ENCODE measurements at places on chromosomes 6 and 20.

DNA sequence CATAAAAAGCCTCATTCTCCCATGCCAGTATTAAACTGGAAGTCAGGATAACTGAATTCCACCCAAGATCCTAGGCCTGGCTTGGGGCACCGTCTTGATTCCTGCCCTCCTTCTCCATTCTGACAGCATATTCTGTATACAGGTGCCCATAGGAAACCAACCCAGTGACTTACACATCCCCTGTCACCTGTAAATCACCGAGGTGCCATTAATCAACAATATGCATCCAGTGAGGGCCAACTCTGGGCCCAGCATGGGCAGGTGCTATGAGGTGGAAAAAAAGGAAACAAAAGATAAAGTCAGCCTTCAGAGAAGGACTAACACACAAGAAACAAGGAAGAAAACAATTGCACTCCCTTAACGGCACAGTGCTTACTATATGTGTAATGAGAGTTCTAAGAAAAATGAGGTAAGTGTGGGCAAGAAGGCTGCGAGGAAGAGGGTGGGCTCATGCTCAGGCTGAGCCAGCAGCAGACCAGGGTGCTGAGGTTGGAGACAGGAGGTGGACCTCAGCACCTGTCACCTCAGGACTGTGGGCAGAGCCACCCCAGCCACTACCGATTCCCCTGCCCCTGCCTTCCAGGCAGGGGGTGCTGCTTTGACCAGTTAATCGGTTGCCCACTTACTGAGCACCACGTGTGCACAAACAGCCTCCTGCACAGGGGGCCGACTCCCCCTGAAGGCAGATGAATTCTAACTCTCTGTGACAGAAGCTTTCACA is 105.9 kb downstream of the TRERF1 start:
- no peak for DNase-seq

- no peak for DNase-seq
Observed at GRCh38 chr6:93562582-93562981, 143.2 kb upstream of the EPHA7 start.

DNA sequence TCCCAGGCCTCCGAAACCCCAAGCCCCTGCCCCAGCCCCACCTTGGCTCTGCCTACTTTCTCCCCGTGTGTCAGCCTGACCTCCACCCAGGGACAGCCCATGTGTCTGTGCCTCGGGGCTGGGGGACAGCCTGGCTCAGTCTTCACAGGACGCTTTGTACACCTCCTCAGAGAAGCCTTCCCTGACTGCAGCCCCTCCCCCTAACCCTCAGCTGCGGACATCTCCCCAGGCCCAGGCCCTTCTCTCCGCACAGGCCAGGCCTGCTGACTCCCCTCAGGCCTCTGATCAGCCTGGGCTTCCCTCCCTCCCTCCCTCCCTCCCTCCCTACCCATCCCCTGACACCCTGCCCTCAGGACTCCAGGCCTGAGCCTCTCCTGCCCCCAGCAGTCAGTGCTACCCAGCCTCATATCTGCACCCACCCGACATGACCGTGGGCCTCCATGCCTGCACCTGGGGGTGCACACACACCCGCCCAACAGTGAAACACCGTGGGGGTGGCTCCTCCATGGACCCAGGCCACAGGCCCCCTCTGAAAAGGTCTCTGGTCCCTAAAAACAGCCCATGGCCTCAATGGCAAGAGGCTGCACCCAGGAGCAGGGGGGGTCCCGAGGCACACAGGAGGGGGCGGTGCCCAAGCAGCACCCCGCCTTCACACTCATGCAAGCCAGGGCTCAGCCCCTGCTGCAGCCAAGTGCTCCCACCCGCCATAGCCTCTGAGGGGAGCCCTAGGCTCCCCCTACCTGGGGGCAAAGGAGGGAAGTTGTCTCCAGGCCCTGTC is 12.9 kb downstream of the LAMA5 start:
- no peak for DNase-seq

DNA sequence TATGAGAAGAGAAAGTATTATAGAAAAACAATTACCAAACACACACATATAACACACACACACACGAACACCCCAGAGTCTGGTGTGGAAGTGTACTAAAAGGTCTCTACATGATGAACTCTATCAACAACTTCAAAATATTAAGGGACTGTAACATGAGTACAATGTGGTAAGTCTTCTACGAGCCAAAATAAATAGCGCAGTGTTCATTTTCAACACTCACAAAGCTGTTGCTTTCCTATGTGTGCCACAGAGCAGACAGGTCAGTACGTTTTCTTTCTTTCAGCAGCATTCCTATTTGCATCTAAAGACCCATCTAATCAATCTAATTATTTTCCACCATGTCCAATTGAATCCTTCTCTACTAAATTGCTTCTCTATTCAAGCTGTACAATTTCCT is 12.1 kb upstream of the CNKSR3 start:
- DNase-seq, result no peak

DNA sequence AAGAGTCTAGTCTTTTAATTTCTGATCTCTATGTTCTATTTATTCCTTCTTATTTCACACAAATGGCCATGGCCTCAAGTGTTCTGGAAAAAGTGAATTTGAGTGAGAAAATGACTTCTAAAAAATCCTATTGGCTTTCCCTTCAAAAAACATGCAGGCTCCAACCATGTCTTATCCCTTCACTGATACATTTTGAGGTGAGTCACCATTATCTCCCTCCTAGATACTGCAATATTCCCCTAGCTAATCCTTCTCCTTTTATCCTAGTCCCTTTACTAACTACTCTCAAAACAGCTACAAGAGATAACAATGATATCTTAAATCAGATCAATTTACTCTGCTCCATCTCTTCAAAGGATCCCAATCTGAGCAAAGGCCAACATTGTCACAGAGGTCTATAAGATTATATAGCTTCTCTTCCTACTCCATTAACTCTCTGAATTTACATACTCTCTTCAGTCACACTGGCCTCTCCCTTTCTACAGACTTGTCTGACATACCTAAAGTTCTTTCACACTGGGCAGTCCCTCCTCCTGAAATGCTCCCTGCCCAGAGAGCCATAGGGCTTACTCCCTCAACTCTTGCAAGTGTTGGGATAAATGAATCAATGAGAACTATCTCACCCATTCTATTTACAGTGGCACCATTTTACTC is 129.2 kb downstream of the TENT5A start:
- DNase-seq, result no peak

- no peak for DNase-seq
Observed at GRCh38 chr20:5735845-5736510, 14.2 kb upstream of the SHLD1 start.

- DNase-seq, result no peak
Observed at GRCh38 chr20:48528346-48528745, 299.5 kb downstream of the PREX1 start.

DNA sequence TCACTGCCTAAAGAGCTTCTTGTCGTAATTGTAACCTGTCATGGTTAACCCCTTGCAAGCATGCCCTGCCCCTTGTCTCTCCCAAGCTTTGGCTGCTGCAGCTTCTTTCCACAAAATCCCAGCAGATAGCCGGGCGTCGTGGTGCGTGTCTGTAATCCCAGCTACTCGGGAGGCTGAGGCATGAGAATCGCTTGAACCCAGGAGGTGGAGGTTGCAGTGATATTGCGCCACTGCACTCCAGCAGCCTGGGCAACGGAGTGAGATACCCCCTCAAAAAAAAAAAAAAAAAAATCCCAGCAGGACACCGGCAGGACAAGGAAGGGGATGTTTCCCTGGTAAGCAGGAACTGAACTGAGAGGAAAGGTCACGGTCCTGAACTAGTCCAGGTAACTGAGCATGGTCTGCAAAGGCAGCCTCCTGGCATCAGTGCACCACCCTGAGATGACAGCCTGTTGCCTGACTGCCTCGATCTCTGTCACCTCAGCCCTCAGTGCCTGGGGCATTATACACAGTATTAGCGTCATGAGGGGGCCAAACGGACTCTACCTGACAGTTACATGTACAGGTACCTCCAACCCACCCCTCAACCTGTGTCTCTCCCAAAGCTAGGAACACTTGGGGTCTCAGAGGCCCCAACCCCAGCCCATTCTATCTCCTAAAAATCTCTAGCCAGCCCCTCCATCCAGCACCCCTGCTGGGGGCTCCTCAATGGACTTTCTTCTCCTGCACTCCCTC is 1.8 kb downstream of the LZTS3 start:
- DNase-seq, result no peak

DNA sequence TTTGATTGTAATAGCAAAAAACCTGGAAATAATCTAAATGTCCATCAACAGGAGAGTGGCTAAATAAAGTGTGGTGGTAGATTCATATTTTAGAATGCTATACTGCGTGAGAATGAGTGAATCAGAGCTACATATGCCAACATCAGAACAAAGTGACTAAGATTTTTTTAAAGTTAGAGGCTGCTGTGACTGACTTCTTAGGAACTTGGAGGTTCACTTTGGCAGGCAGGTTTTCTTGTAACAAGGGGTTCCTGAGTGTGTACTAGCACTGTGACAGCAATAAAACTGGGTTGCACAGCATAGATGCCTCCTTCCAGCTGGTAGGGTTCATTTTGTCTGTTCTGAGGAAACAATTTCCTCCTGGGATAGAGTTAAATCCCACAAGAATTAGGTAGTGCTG is 75.3 kb upstream of the ENPP5 start:
- no peak for DNase-seq

- no peak for DNase-seq
Observed at GRCh38 chr20:21564127-21564773, 50.4 kb upstream of the NKX2-2 start.

DNA sequence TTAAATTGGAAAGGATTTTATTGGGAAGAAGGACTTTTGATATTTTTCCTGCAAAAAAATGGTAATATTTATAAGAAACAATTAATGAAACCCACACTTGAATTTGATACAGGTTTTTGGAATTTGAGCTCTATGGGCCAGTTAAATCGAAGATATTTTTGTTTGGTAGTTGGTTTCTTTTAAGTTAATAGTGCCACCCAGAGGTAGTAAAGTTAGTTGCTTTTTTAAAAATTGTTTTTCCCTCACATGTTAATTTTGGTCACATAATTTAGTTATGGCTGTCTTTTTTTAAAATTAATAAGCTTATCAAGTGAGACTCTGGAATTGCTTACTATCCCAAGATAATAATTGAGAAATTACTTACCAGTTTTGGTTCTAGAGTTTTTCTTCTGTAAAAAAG is 7.1 kb downstream of the PRIM2 start:
- DNase-seq, result no peak

- no peak for DNase-seq
Observed at GRCh38 chr6:17032988-17033634, 68.7 kb upstream of the STMND1 start.

GRCh38 chr6:105872249-105872648 is 213.9 kb upstream of the PRDM1 start:
- no peak for DNase-seq

DNA sequence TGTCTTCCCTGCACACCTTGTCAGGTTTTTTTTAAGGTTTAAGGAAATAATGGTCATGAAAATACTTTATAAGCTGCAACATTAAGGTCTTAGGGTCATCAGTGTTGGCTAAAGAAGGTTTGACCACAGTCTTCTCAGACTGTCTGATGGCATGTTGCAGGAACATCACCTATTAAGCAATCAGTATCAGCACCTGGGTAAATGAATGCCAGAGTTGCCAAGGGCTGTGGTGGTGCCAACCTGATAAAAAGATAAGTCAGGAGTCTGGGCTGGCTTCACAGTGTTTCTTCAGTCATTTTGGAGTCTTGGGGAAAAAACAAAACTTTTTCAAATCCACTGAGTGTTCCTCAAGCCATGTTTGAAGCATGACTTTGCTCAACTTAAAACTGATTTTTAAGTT is 61.5 kb upstream of the VSTM2L start:
- no peak for DNase-seq

- DNase-seq, result peak; percentile 52
Observed at GRCh38 chr20:51563486-51564332, 21.2 kb upstream of the NFATC2 start.

GRCh38 chr20:17525650-17526049 is 5.5 kb downstream of the BFSP1 start:
- peak; percentile 14 for DNase-seq

DNA sequence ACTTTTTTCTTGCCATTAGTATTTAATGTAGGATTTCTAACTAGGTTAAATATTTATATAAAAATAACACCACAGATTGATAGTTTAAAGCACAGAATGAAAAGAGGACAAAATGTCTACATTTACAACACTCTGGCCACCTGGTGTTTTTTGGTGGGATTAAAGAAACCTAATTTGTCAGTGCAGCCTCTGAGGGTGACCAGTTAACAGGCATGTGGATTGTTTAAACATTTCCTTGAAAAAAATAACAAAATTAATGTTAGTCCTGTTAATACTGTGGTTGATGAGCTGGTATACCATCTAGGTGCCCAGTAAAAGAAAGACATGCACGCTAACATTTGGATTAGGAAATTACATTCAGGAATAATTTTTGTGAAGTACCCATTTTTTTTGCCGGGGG is 8.8 kb downstream of the SLC9A8 start:
- DNase-seq, result no peak

Measured in stimulated activated CD4-positive, alpha-beta T cell treated with anti-CD3 and anti-CD28 coated beads, Interleukin-15, amount 100 ng/mL, for 24 hours (primary cell).